ENCODE measurements at places on chromosomes 3 and 15.

DNA sequence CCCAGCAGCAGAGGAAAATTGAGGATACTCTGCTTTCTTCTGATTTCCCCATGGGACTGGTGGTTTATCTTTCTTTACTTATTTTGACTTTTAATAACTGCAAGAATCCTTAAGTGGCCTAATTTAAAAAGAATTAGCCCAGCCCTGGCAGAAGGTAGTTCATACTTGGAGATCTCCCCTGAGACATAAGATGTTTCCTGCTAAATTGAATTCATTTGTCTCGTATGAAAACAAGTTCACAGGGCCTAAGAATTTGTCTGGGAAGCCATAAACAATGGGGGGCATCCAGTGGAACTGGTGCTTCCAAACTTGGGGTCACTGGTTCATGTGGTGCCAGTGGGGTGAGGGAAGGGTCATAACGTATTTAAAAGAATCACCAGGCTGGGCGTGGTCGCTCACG lies 283.1 kb upstream of the RASGRP1 start:
- DNase-seq = no peak

DNA sequence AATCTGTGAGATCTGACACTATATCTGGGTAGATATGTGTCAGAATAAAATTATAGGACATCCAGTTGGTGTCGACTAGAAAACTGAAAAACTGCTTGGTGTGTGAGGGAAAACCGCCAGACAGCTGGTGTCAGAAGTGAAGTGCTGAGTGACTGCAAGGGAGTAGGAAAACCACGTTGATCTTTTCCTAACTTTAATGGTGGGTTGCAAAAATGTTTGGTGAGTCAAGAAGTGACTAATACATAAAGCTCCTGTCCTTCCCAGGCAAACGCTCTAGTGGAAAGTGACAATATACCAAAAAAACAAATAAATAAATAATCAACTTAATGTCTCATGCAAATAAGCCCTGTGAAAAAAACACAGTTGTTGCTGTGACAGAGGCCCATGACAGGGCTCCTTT lies 7.3 kb upstream of the CD96 start:
- no peak for DNase-seq

GRCh38 chr15:28129231-28129848 lies 30.2 kb upstream of the OCA2 start:
- DNase-seq = no peak

GRCh38 chr3:52038227-52038626 lies 18.1 kb downstream of the DUSP7 start:
- no peak for DNase-seq

DNA sequence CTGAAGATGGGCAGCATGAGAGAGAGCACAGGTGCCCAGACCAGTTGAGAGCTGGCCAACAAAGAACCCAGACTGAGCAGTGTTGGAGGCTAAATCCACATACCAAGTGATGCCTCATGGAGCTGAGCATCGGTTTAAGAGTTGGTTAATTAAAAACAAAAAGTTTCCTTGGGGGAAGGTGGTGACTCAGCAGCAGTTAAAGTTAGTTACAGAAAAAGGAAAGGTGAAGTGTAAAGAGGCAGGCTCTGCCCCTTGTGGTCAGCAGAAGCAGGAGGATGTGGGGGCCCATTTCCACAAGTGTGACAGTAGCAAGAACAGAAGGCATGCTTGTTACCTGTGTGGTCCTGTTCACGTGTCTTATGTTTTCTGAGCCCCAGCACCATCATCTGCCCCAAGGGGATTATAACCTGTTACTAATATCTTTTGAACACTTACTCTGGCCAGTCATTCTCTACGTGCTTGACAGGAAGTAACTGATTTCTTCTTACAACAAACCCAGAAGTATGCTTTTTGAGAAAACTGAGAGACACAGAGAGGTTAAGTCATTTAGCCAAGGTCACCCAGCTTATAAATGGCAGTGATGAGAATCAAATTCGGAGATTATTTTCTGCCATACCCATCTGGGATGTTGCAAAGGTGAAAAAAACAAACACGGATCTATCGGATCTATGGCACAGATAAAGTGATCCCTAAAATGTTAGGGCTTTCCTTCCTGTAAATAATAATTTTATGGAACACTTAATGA lies 91.0 kb downstream of the EPHB1 start:
- no peak for DNase-seq

GRCh38 chr15:35738370-35738769 lies 192.4 kb upstream of the DPH6 start:
- no peak for DNase-seq

DNA sequence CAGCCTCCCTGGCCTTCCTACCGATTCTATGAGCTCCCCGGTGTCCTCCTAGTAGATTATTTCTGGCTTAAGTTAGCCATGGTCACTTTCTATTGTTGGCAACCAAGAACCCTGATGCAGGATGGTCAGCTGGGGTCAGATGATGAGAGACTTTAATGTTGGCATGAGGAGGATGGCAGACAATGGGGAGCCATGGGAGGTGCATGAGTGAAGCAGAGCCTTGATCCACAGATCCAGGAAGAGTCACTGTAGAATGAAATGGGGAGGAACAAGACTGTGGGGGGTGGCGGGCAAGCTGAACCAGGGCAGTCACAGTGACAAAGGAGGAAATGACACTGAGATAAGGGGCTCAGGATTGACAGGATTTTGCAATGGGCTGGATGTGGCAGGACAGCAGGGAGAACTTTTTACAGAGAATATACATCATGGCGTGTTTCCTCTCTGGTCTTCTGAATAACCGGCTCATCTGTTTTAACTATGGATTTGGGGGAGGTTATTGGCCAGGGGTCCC lies 60.9 kb downstream of the RPLP1 start:
- no peak for DNase-seq
